ENCODE measurements at places on chromosomes 1 and 21.

DNA sequence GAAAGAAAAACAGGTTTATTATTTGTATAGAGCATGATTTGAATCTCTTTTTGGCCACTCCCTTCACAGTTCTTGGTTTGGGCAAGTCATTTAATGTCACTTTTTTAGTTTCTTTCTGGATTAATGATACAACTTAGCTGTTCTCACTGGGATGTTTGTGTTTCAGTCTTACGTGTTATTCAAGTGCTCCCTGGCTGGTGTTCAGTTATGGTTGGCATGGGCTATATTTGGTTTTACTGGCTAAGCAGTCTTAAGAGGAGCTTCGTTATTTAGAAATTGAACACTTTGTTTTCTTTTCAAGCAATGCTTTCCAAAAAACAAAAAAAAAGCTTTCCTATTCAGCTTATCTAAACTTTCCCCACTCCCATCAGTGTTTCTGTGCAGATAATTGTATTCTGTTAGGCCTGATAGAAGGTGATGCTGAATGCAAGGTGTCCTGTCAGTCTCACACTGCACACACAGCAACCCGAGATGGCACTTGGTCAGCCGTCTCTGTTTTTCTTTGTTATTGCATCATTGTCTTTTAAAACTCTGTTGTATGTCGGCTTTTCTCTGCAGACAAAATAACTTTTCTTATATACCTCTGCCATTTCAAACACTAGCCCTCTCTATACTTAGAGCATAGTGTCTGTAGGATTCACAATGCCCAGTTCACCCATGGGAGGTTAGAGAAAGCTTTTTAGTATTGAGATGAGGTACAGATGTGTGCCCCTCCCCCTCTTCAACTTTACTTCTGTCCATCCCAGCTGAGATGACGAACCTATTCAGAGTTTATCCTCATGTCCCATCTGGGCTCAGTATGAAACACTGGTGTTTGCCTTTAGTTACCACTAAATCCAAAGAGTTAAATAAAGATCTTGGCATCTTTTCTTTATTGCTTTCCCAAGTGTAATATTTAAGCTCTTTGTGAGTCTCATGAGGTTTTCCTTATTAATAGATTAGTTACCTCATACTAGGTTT lies 80.2 kb downstream of the VPS13D start:
- DNase-seq = no peak

DNA sequence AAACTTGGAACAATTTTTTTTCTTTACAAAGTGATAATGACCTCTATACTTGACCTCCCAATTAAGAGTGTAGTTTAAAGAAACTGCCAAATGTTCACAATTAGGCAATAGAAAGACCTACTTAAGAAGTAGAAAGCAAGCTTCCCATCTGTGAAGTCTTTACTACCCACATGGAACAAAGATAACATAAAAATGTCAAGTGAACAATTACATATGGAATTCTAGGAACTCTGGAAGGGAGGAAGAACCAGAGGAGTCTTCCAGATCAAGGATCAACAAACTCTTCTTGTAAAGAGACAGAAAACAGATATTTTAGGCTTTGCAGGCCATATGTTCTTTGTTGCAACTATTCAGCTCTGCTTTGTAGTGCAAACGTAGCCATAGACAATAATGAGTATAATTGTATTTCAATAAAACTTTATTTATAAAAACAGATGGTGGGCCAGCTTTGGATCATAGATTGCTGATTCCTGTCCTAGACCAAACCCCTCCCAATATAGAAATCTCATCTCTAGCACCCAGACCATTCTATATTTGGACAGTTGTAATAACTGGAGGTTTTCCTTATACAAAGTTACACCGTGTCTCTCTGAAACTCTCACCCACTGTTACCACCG lies 68.4 kb upstream of the MAGI3 start:
- DNase-seq = no peak

DNA sequence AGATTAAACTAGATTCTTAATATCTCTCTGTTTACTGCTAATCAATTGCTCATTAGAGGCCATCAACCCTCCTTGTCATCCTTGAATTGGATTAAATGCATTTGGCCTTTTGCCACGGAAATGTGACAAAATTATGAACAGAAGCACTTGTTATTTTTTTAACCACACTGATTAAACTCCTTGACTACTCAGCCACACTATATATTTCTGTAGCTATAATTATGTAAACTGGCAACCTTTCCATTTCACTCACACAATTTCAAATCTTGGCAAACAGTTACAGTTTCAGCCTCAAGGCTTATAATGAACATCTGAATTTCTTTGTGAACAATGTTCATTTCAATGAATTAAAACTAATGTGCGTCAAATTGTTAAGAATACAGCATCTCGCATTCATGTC lies 10.1 kb downstream of the ADAMTS5 start:
- DNase-seq = no peak

DNA sequence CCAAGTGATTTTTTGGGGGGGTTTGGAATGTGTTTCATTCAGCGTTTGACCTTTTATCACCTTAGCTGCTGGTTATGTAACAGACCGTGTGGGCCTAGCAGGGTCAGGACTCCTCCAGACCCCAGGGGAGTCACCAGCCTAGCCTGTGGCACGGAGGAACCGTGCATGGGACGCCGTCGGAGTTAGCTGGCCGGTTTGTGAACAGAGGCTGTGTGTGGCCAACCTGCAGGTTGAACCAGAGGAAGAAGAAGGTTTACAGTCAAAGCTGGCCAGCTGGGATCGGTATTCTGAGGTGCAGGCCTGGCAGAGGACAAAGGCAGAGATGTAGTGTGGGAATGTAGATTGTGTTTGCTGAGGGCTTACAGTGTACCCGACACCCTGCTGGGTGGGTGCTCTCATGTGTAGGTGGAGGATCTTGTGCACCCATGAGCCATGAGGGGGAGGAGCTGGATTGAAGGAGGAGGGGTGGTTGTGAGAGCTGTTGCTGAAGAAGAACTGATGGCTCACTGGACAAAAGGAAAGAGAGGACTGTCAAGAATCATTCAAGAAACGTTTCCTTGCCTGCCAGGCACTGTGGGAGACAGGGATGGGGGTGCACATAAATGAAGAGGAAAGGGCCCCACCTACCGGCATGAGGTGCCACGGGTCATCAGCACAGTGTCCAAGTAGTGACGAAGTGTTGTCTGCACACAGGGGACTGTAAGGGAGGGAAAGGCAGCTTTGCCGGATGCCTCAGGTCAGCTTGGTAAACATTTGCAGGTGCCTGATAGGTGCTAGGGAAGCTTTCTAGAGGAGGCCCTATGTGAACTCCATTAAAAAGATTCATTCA lies 40.0 kb upstream of the PWP2 start:
- DNase-seq = no peak

DNA sequence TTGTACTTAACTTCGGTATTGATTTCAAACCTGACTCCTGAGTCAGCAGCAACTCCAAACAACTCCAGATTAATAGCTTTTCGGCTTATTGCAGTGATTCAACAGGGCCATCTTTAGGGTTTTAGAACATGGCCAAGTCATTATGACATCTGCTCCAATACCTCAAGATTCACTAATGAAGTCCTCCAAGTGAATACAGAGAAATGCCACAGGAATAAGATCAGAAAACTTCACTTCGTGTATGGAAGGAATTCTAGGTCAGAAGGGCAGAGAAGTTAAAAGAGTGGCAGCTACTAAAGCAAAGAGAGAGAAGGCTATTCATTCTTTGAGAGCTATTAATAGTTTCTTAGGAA lies 7.6 kb upstream of the C1orf116 start:
- DNase-seq = no peak

- no peak for DNase-seq
Measured at GRCh38 chr1:118826669-118827068, 161.5 kb downstream of the TBX15 start.

GRCh38 chr1:208318150-208318734 lies 74.1 kb upstream of the PLXNA2 start:
- DNase-seq = no peak

DNA sequence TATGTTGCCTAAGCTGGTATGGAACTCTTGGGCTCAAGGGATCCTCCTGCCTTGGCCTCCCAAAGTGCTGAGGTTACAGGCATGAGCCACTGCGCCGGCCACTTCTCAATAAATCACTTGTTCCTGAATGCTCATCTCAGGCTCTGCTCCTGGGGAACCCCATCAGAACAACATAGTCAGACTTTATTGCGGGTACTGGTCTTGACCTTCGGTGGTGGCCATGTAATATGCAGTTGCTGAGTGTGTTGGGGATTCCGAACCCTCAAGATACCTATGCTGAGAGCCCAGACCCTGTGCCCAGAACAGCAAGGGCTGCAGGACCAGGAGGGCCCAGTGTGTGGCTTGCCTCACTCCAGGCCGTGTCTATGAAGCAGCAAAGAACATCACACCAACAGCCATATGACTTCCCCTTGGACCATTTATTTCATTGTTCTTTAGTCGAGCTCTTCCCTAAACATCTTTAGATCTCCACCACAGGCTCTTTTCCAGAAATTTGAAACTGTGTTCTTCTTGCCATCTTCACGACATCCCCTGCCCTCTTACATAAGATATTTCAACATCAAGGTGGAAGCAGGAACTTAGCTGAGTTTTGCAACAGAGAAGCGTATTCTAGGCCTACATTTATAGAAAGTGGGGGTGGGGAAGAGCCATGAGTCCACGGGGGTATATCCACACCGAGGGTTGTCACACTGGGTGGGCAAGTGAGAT lies 12.7 kb upstream of the SDHB start:
- DNase-seq = no peak

DNA sequence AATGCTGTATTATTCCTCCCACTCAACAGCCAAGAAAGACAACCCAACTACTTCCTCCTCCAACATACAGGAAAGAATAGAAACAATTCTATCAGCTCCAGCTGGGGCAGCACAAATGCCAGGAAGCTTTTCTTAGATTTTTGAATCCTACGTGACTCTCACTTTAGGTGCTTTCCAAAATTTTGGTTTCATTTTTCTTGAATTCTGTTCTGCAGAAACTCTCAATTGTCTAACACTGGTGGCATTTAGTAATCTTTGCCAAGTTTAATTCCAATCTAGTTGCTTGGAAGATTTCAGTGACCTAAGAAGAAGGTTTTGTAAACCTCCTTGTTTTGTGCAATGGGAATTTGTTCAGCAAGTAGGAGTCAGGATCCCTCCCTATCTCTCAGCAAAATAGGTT lies 37.1 kb upstream of the DOCK7 start:
- DNase-seq = no peak

- DNase-seq = no peak
Measured at GRCh38 chr1:56447823-56448222, 131.5 kb downstream of the PLPP3 start.

GRCh38 chr1:4868521-4868920 lies 214.1 kb downstream of the AJAP1 start:
- no peak for DNase-seq

DNA sequence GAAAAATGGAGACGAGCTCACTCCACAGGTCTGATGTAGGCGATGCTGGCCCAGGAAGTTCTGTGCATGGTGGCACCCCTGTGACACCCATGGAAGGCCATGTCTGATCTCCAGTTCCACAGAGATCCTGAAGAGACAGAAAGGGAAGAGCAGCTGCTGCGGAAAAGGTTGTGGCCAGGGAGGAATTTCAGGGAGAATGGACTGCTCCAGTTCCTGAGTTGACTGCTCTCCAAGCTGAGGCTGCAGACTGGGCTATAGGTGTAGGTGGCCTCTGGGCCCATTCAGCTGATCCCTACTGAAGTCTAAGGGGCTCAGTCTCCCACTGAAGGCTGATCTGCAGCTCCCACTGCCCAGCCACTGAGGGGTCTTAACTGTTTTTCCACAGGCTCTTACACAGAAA lies 89.2 kb downstream of the ETS2 start:
- DNase-seq = no peak

GRCh38 chr1:8512504-8512903 lies 194.6 kb downstream of the SLC45A1 start:
- no peak for DNase-seq

DNA sequence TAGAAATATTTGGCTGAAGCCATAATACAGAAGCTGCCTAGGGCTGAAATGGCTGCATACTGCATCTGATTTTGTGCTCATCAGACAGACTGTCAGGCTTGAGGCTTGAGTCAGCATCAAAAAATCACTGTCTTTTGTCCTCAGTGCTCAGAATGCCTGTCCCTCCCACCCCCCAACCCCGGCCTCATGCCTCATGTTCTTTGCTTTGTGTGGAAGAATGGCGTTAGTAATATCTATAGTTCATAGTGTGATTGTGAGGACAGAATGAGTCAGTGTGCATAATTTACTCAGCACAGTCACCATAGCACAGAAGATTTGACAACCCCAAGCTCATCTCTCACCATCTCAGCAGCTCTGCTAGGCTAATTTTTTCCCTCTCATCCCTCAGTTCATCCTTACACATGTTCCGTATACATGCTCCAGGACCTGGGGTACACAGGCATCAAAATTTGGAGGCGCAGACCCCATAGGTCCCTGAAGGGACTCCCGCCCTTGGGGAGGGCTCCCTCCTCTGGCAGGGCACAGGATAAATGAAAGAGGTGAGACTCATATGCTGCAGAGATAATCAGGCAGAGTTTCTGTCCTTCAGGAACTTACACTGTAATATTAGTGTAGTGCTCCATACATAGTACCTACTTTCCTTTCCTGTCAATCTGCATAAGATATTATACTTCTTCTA lies 159.1 kb upstream of the C8B start:
- no peak for DNase-seq

- DNase-seq = no peak
Measured at GRCh38 chr1:154810571-154810970, 59.5 kb downstream of the KCNN3 start.

DNA sequence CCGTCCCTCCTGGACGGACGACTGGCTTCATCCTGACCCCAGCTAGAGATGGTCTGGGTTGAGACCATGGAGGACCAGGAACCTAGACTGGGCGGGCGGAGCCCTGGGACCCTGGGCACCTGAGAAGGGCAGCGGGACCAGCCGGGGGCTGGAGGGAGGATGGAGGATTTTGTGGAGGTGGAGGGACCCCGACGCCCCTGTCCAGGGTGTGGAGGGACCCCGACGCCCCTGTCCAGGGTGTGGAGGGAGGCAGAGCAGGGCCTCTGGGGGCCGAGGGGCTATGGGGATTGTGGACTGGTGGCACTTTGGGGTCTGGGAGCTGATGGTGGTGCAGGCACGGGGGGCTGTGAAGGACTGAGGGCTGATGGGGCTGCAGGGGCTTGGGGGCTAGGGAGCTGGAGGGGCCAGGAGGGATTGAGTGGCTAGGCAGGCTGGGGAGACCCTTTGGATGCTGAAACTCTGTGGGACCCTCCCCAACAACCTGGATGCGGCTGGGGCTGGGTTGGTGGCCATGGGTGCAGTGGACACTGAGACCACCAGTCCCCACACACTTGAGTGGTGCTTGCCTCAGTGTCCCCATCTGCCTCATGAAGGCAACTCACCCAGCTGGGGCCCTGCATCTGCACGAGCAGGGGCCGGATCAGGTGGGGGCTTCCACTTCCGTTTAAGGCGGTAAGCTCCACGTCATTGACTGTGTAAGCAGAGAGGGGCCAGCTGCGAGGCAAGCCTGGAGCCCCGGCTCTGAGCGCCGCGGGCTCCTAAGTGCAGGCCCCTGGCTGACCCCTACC lies 7.4 kb downstream of the GJC2 start:
- no peak for DNase-seq

All from B cell (primary cell).